ENCODE measurements at places on chromosomes 7 and 10.

- peak; percentile 2 for DNase-seq
Measured at GRCh38 chr7:32347244-32347828, 142.8 kb downstream of the LSM5 start.

DNA sequence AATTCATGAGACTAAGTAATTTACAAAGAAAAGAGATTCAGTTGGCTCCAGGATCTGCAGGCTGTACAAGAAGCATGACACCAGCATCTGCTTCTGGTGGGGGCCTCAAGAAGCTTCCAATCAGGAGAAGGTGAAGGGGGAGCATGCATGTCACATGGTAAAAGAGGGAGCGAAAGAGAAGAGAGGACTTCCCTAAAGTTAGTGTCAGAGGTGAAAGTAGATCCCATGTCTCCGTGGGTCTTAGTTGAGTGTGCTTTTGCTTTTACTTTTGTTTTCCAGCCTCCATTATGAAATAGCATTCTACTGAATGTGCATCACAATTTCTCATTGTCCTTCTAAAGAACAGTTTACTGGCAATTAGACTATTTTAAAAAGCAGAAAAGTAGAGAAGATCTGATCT is 213.6 kb upstream of the FZD1 start:
- no peak for DNase-seq

DNA sequence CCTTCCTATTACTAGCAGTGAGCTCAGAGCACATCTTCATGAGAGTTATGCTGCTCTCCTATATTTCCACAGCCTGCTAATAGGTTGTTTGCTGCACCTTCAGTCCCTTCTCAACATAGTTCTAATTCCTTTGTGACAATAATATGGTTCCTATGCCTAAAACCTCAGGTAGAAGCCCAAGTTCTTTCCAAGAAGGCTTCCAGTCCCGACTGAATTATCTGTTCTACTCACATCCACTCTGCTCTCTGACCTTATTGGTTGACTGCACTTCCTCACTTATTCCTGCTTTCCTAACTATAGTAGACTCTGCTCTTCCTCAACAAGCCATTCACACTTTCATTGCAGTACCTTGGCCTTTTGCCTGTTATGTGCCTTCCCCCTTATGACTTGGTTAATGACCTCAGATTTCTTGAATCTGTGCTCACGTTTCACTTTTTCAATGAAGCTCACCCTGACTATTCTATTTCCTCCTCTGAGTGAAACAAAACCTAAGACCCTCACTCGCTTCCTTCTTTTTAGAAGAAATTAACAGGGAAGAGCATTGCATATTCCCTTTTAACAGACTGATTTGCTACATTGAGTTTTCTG is 132.7 kb downstream of the MDFIC start:
- DNase-seq = no peak

DNA sequence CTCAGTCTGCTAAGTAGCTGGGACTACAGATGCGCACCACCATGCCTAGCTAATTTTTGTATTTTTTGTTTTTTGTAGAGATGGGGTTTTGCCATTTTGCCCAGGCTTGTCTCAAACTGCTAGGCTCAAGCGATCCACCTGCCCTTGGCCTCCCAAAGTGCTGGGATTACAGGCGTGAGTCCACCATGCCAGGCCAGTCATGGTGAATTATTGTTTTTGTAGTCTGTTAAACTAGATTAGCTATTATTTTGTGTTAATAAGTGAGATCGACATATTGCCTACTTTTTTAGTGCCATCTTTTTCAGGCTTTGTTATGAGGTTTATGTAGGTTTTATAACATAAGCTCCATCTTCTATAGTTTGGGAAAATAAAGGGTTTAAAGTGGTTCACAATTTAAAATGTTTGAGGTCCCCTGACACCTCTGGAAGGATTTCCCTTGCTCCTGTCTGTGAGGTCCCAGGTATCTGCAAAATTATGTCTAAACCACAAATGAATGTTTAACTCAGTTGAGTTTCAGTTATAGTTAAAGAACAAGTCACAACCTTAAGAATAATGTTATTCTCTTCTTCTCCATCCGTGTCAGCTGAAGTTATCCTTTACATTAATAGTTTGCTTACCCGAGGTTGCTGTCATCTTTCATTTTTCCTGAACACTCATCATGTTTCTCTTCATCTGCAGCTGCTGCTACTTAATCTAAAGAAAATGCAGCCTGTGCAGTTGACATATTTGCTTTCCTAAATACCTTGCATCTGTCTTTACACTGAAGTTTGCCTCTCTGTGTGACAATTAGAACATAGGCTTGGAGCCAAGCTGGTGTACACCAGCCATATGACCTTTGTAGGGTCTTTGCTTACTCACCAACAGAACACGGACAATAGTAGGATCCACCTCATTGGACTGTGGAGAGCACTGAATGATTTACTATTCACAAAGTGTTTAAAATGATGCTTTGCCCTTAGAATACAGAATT is 8.9 kb upstream of the VSTM4 start:
- DNase-seq = no peak

DNA sequence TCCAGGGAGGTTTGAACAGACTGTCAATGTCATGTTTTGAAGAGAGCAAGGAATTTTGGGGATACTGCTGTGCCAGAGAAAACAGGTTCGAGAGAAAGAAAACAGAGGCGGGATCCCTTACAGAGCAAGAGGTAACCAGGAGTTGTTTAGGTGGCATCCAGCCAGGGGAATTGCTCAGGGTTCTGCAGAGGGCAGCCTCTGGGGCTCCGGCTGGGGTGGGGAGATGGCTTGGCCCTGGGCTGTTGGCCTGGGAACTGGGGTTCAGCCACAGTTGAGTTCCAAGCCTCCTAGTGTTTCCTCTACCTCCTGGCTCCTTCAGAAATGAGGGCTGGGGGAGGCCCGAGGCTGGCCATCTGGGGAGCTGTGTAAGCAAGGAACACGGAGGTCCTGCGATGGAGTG is 68.0 kb downstream of the CAMK1D start:
- no peak for DNase-seq

- DNase-seq = no peak
Measured at GRCh38 chr7:123210986-123211385, 11.2 kb upstream of the SLC13A1 start.

DNA sequence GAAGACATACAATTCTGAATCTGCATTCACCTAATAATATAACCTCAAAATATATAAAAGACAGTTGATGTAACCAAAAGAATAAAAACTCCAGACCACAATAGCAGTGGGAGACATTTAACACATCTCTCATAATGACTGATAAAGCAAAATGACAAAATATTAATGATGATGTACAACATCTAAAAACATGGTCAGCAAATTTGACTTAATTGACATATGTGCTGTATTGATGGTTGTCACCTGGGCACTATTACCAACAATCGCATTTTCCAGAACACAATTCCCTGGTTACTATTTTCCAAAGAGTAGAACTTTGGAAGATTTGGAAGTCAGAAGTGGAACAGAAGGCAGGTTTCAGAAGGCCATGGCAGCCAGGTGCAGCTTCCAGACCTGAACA is 899.5 kb upstream of the CELF2 start:
- no peak for DNase-seq

DNA sequence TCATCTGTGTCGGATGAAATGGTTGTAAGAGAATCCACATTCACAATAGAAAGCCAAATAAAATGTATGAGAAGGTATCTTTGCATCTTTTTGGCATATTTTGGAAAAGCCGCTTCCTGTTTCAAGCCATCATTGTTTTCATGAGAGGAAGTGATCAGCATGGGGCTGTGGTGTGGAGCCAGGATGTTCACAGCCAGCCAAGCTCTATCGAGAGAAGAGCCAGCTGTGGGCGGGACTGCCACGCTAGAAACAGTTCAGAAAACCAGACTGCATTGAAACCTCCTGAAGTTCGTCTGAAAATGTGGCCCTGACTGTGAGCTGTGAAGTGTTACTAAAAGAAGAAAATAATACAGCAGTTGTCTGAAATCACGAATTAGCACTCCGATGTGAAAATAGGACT is 21.2 kb upstream of the NPS start:
- DNase-seq = no peak

- no peak for DNase-seq
Measured at GRCh38 chr7:154383045-154383444, 330.8 kb downstream of the DPP6 start.

DNA sequence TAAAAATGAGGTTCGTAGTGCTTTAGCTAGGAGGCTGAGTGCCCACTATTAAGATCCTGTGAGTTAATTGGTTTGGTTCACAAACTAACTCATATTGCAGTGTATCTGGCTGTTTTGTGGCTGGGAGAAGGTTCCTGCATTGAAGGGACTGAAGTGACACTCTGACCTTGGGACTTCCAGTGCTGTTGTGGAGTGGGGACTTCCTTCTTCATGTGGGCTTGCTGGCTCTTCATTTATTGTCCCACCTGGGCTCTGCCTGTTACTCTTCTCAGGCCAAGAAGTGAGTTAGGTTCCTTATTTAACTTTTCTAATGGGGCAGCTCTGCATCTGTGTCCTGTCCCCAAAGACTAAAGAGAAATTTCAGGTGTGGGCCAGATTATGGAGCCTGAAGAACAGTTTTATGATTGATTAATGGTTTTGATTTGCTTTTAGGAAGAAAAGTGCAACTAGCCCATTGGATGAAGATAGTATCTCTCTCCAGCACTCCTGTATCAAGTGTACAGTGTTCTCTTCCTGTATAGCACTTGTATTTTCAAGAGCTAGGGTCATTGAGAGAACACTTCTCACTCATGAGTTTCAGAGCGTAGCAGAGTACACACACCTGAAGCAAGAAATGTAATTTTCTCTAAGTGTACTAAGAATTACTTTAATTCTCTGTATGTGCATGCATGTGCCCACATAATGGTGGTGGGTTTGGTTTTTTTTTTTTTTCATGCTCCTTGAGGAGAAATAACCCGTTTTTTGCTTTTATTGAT is 54.8 kb downstream of the AUTS2 start:
- no peak for DNase-seq

DNA sequence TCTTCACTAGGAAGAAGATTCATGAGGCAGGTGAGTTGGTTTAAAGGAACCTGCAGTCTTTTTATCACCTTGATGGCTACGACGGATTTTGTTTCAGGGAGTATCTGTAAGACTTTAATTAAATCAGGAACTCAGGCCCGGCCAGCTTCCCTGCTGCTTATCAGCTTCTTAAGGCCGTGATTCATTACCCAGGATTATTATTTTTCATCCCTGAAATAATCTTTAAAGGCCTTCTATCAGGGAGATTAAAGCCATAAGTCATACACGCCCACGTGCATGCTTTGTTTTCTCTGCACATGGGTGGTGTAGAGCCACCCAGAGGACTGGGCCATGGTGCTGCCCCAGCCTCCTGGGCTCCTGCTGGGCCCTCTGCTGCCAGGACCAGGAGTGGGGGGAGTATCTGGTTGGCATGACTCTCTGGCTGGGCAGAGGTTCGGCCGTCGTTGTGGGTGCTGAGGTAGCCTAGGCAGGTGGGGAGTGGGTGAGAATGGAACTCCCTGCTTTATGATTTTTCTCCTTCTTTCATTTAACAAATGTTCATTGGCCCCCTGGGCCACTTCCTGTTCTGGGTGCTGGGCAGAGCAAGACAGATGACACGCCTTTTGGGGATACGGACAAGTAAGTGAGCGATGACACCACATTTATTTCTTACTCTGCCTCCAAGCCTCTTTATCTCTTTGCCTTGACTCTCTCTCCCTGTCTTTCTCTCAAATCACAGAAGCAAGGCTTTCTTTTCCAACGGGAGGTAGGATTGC is 39.0 kb upstream of the PCBD1 start:
- no peak for DNase-seq

GRCh38 chr7:95066737-95067530 is 159.5 kb downstream of the PPP1R9A start:
- no peak for DNase-seq

- DNase-seq = no peak
Measured at GRCh38 chr10:30172091-30172490, 112.7 kb upstream of the JCAD start.

- no peak for DNase-seq
Measured at GRCh38 chr10:61452151-61452651, 980 bp downstream of the TMEM26 start.

DNA sequence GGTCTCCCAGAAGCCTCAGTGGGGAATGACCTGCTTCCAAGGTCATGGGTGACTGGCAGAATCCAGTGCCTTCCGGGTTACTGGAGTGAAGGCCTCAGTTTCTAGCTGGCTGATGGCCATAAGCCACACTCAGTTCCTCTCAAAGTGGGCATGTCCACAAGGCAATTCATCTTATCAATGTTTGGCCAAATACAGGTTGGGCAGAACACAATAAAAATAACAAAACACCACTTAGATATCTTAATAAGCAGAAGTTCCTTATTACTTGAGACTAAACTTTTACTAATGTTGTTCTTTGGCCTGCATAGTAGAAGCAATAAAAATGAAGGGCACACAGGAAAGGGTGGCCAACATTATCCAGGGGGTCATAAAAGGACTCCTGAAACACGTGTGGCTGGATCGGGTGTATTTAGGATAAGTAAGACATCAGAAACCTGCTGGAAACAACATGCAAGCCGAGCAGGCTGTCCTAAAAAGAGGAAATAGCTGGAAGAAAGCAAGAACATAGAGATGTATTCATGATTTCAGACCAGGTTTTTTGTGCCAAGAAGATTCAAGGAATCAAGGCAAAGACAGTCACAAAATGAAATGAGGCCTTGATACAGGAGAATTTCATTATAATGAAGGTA is 19.6 kb upstream of the AKR1C2 start:
- no peak for DNase-seq

DNA sequence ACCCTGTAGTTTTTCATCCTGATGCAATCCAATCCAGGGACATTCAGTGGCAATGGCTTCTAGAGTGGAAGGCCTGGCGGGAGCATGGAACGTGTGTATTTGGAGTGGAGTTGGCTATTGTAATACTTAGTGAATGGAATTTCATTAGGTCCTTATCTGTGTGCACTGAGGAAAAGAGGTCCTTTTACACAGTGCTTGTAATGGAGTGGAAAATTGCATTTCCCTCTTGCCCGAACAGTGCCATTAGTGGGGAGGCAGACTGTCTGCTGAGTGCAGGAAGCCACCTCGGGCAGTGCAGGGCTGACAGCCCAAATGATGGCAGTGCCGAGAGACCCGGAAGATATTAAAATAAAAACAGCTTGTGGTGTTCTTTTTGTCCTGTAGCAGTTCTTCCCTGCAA is 786.6 kb downstream of the LRMDA start:
- DNase-seq = no peak

DNA sequence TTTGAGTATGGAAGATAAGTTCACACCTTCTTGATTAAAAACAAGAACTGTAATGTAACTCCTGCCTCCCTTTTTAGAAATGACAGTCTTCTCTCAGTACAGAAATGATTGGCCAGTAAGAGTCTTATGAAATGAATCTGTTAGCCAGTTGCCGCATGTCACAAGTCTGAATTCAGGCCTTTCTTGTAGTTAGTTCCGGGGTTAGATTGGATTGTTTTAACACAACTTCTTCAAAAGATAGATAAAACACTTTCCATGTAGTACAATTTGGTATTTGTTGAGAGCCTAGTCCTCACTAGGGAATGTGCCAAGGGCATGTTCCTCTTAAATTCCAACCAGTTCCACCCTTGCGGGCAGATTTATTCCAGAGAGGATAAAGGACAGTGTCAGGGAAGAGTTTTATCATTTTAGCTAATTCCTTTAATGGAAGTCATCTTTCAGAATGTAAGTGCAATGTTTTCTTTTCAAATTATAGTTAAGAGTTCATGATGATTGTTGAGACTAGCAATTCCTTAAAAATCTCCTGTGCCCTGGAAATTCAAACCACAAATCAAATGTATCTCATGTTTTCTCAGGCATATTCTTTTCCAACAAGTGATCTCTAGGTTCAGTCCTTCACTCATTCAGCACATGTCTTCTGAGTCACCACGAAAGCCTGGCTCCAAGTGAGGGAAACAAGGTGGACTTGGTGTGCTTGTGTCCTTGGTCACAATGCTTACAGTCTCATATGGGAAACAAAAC is 4.1 kb downstream of the FHIP2A start:
- DNase-seq = no peak
